Activated naive CD4-positive, alpha-beta T cell treated with anti-CD3 and anti-CD28 coated beads, Interleukin-2, amount 50 U/mL, for 72 hours (primary cell): ENCODE measurements at places on chromosomes 13 and 19.

DNA sequence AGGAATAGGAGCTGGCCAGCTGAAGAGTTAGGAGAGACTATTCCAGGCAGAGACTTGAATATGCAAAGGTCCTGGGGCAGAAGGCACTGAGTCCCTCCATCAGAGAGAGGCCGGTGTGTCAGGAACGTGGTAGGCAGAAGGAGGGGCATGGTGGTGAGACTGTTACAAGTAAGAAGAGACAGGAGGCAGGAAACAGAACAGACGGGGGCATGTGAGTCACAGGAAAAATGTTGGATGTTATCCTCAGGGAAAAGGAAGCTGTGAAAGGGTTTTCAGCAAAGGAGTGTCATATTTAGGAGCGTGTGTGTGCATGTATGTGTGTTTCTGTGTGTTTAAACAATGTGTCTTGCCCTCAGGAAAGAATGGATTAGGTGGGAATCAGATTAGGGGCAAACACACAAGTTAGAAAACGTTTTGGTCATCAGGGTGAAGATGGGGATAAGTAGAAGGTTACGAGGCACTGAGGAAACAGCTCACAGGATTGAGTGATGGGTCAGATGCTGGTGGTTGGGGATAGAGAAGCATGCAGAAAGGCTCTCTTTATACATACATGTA is 1.1 kb downstream of the EDDM13 start:
- no peak for DNase-seq

GRCh38 chr13:83773961-83774360 is 108.3 kb downstream of the SLITRK1 start:
- DNase-seq, result no peak

GRCh38 chr13:106241974-106242953 is 293.2 kb downstream of the EFNB2 start:
- DNase-seq, result no peak

DNA sequence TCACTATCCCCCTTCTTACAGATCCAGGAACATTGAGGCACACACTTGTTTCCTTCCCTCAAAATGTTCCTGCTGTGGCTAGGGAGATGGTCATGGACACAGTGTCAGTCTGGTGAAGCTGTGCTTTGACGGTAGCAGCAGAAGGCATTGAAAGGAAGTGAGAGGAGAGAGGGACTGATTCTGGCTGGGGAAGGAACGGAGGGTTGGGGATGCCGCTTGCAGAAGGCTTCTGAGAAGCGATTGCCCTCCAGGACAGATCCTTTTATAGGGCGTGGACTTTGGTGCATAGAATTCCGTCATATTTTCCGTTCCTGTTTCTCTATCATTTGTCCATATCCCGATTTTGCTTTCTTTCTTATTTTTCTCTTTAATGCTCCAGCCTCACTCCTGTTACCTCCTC is 14.1 kb upstream of the MYH14 start:
- DNase-seq, result no peak

DNA sequence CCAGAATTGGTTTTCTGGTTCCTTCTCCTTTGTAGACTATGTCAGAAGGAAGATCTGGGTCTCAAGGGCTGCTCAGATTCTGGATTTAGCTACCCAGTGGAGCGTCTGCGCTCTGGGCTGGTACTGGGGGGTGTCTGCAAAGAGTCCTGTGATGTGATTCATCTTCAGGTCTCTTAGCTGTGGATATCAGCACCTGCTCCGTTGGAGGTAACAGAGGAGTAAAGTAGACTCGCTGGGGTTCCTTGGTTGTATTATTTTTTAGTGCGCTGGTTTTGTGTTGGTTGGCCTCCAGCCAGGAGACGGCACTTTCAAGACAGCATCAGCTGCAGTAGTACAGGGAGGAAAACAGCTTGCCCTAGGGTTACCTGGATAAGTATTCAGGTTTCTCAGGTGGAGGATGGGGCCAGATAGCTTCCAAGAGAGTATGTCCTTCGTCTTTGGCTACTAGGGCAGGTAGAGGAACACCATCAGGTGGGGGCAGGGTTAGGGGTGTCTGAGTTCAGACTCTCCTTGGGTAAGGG is 10.4 kb upstream of the KLK15 start:
- no peak for DNase-seq

- no peak for DNase-seq
These were observed 1.7 kb downstream of the CEACAM5 start for GRCh38 chr19:41709951-41710645.

GRCh38 chr19:40726279-40726678 is 9.4 kb downstream of the ITPKC start:
- no peak for DNase-seq

DNA sequence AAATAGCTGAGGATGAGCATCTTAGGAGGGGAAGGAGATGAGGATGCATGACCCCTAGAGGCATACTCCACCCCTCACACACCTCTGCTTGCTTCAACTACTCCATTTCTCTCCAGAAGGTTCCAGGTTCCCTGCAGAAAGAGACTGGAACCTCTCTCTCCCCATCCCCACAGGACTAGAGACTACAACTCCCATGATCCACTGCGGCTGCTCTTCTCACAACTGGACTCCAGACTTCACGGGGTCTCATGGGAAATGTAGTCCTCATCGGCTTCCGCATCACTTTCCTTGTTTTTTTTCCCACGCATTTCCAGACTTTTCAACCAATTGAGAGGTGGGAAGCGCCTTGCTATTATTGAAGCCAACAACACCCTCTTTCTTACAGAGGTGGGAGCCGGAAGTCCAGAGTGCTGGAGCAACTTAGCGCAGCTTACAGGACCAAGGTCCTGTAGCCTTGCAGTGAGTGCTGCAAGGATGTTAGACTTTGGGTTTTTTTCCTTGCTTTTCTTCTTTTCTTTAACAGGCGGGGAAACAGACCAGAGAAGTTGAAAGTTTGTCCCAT is 13.9 kb upstream of the CACNG6 start:
- DNase-seq, result no peak

DNA sequence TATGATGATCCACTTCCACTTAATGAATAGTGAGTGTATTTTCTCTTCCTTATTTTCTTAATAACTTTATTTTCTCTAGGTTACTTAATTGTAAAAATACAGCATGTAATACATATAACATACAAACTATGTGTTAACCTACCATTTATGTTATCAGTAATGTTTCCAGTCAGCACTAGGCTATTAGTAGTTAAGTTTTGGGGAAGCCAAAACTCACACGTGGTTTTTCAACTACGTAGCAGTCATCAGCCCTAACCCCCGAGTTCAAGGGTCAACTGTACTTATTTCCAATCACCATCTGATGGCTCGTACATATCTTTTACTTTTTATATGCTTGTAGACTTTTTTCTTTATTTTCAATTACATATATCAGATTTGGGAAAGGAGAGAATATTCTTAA is 95.7 kb downstream of the TNFSF13B start:
- DNase-seq, result no peak

DNA sequence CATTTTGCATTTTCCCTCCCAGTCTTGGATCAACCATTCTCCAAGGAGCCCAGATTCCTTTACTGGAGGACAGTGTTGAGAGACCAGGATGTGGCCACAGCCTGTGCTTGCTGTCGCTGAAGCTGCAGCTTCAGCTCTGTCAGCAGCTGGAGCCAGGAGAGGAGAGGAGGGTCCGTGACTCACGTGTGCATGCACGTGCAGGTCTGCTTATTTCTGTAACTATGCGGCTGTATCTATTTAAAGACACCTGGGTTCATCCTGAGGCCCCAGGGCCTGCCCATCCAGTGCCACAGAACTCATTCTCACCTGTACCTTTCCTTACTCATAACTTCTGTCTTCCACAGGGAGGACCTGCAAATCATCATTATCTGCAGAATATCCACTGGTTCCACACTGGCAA is 8.2 kb upstream of the LAMP1 start:
- DNase-seq, result no peak

- DNase-seq, result no peak
These were observed 8.0 kb downstream of the CYP4F22 start for GRCh38 chr19:15516363-15516762.

GRCh38 chr19:1125601-1126467 is 22.0 kb downstream of the GPX4 start:
- no peak for DNase-seq

GRCh38 chr19:46955813-46956371 is 63.7 kb upstream of the NPAS1 start:
- DNase-seq, result no peak

DNA sequence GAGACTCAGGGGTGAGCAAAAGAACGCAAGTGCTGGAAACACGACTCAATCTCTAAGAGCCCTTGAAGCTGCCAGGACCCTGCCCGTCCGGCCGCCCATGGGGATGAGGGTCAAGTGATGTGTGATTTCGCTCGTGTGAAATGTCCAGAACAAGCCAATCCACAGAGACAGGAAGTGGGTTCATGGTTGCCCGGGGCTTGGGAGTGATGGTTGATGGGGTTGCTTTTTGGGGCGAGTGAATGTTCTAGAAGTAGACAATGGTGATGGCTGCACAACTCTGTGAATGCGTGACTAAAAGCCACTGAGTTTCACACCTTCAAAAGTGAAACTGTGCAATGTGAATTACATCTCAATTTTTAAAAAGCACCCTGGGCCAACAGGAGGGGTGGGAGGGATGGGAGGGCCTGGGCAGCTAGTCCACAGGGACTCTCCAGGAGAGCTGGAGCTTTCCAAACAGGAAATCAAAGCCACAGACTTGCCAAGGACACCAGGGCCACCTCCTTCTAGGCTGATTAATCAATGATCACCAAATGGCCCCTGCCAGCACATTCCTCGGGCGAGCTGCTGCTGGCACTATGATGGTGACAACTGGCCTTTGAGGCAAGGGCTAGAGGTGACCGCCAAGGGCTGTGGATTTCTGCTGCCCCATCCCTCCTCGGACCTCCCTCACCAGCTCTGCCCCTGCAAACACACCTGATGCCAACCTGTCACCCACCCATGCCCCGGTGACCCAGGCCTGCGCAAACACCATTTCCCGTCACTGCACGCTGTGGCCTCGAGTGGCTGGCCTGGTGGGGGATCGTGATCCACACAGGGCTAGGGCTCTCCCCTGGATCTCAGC is 14.0 kb downstream of the DPP9 start:
- DNase-seq, result no peak
